ENCODE measurements at places on chromosomes 3 and 15.

DNA sequence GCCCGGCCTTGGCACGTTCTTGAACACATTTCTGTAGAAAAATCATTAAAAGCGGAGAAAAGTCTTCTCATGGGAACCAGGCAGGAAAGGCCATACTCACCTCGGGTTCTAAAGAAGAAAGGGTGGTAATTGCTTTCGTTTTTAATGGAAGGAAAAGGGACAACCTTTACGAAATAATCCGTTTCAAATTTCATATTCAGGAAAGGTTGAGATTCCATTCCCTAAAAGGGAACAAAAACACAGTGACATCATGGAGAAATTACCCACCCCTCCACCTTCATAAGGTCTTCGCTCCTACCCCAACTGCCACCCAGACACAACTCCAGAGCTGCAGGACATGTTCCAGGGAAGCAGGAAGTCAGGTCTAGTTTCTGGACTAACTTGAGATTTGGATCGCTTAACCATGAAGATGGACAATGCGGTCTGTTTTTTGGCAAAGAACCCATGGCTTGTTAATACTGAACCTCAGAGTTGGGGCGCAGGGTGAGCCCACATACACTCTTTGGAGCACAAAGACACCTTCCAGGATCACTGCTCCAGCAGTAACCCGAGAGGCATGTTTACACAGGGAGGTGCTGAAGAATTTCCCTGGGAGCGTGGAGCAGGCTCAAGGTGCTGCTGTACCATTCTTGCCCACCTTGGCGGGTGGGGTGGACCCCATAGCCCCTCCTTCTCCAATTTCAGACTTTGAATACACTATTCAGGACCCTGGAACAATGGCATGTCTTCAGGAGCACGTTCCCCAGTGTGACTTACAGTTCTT is 49.2 kb downstream of the SPATA12 start:
- no peak for DNase-seq

GRCh38 chr3:5186089-5186857 is 1.2 kb upstream of the EDEM1 start:
- DNase-seq, result no peak

GRCh38 chr3:186966406-186966805 is 36.1 kb downstream of the ST6GAL1 start:
- DNase-seq, result no peak

GRCh38 chr3:143450632-143451031 is 331.1 kb downstream of the CHST2 start:
- DNase-seq, result no peak

- no peak for DNase-seq
These were observed 18.1 kb upstream of the BSN start for GRCh38 chr3:49535971-49536874.

GRCh38 chr15:25556136-25556535 is 117.3 kb upstream of the UBE3A start:
- DNase-seq, result no peak

DNA sequence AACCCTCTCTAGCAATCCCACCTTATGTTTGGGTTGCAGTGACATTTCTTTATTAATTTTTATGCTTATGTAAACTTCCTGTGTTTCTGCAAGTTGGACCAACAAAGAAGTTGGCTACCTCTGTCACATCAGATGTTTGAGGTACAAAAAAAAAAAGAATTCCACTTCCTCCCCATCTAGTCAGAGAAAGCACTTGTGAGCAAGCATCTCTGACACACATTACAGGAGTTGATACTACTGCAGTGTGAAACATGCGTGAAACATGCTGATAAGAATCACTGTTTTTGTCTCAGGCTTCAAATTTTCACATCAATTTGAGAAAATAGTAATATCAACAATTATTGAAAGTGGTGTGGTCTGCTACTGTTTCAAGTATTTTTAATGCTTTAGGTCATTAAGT is 1.3 kb downstream of the SCAANT1 start:
- DNase-seq, result no peak

- no peak for DNase-seq
These were observed 296.3 kb upstream of the TMCO5A start for GRCh38 chr15:37638116-37638515.

DNA sequence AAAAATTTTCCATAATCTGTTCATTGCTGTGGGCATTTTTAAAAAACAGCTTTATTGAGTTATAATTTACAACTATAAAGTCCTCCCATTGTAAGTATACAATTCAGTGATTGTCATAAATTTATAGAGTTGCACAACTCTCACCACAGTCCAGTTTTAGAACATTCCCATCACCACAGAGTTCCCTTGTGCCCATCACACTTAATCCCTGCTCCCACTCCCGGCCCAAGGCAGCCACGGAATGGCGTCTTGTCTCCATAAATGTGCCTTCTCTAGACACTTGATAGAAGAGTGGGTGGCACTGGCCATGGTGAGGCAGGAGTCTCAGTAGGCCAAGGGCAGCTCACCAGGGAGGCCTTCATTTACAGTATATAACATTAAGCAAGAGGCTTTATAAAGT is 6.3 kb downstream of the TSEN2 start:
- DNase-seq, result no peak

DNA sequence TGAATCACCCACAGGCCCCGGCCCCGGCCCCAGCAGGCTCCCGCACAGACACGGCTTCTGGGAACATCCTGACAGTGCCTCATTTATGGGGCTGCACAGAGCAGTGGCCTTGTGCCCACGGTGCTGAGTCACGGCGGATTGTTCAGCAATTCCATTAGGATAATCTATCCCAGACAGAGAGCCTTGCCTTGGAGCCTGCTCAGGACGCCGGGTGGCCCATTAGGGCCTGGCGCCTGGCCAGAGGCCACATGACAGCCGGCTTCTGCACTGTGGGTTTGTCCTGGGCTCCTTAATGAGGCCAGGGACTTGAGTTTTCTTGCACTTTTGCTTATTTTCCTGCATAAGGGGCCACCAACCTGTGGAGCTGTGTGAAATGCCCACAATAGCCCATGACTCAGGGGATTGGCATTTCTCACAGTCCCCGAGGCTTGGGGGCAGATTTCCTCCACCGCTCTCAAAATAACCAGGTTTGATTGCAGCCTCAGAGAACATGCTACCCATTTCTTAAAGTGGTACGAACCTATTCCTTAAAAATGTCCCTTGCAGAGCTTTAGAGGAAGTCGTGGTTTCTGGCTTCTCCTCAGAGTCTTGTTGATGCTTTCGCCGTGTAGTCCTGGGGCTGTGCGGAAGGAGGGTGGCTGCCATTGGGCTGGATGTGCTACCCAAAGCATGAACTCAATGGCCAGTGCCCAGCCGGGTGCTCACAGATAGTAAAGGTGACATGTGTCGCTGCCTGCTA is 19.0 kb downstream of the SYNM start:
- DNase-seq, result no peak

DNA sequence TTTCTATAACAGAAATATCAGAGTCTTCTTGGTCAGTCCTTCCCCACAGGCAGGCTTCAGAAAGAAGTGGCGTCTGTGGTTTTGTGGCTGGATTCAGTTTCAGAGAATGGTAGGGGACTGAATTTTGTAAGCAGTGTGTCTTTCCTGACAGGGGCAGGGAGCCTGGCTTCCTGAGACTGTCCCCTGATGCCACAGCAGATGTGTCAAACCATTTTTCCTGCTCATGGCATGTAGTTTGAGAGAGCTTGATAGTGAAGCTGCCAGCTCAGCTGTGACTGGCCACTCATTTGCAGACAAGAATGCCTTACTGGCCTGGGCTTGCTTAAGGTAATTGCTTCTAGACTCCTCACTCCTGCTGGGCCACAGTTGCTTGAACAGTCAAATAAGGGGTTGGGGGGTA is 26.4 kb downstream of the LARS2 start:
- no peak for DNase-seq

DNA sequence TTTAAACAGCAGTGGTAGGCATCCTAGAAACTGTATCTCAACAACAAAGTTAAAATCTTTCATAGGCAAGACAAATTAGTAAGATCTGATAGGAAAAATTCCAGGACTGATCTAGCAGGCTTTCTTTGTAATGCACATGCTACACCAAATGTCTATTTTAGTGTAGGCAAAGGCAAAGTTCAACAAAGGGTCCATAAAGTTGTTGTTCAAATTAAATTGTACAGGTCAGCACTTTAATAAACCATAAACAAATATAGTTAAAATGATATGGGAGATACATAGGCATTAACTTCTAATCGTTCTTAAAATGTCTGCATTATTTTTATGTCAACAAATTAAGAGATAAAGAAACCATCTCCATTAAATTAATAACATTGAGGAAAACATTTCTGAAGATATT is 413.0 kb downstream of the TUSC7 start:
- DNase-seq, result no peak

GRCh38 chr15:78421238-78421965 is 16.6 kb upstream of the IREB2 start:
- DNase-seq, result no peak

DNA sequence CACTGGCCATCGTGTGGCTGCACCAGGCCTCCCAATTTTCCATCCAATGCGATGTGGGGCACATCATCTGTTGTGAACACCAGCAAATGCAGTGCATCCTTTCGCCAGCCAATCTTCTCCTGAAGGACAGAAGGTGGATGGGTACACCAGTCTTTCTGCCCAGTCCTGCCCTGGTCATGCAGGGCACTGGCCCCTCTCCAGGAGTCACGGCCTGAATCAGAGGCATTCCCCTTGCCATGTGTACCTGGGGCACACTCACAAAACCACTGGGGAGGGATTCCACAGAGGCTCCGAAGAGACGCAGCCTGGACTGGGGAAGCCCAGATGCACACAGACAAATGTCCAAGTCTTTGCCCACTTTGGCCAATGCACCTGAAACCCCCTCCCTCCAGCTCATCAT is 65.8 kb downstream of the ITGB5 start:
- DNase-seq, result no peak

DNA sequence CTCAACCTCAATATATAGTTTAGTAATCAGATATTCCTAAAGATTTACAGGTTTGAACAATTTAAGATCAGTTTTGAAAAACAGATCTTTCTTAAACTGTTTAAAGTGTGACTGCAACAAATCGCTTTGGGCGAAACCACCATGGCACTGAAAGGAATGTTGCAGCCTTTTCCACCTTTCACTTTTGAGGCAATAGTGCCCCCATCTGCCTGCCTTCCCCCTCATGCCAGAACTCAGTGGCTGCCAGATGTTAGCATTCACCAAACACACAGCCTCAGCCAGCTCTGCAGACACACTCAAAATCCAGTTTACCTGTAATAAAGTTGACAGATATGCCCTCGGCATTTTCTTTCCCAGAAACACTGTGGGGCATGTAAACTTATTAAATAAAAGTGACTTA is 3.3 kb downstream of the LYSMD4 start:
- no peak for DNase-seq

- DNase-seq, result no peak
These were observed 27.5 kb downstream of the ONECUT1 start for GRCh38 chr15:52762621-52763020.

DNA sequence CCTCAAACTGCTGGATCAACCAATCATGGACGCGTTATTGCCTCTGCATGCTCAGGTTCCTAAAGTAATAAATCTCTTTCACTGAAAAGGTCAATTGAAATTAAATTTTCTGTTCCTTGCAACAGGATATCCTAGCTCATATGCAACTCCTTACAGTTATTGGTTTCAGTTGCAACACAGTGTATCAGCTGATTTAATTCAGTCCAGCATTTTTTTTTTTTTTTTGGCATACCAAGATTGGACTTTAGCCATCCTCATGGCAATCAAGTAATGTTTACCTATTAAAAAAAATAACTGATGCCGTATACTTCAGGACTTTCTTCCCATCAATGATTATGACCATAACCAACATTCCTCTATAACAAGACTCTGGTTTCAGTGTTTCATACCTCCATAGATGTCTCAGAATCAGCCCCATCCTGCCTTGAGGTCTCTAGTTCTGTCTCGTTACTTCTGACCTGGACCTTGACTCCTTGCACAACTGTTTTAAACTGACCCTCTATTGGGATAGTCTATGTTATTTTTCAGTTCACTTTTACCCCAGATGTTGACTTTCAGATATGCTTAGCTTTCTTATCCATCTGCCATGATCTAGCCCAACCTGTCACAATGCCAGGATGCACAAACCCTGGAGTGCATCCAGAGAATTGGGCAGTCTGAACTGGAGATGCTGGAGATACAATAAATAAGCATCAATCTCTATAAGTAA is 265.0 kb upstream of the GADL1 start:
- DNase-seq, result no peak

DNA sequence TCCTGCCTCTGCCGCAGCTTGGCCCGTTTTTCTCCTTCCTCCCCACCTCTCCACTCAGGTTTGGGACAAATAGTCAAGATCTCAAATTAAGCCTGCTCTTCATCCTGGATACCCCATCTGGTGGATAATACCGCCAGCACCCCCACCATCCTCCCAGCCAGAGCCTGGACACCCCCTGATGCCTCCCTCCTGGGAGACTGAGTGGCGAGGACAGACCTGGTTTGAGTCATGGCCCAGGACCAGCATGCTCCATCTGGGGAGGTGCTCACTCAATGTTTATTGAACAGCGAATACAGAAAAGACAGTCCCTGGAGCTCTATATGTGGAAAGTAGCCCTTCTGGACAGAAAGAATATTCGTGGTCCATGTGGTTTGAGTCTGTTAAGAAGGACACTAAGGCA is 23.3 kb downstream of the CTSH start:
- no peak for DNase-seq

DNA sequence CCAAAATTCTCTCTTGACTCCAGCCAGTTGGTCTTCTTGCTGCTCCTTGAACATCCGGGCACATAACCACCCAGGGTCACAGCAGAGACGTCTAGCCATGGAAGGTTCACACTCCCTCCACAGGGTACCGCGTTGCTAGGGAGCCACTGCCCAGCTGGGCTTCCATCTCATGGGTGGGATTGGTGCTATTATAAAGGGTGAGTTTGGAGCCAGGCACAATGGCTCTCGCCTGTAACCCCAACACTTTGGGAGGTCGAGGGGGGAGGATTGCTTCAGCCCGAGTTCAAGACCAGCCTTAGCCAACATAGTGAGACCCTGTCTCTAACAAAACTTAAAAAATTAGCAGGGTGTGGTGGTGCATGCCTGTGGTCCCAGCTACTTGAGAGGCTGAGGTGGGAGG is 17.5 kb upstream of the SKOR1 start:
- no peak for DNase-seq

GRCh38 chr3:64861684-64862083 is 173.9 kb upstream of the ADAMTS9 start:
- no peak for DNase-seq

Measured in activated T-helper 1 cell treated with Interleukin-2 at 50 U/mL for 16 hours (primary cell).